ENCODE measurements at places on chromosomes 1 and 21. TPM values are rescaled to one million over a fixed set of nuclear protein-coding genes. Genes with fewer than 3 reads are reported as not detected.

TRIM46 gene
- total RNA-seq: 3.8 TPM

SMCP gene
- not detected for total RNA-seq

FMO3 gene
- total RNA-seq: 0.12 TPM

IVL gene
- total RNA-seq: not detected

PFKFB2 gene
- 13.9 TPM for total RNA-seq

GRCh38 chr1:169484683-169485430, 887 bp downstream of the SLC19A2 start:
- H3K27me3 ChIP-seq: no peaks in the 10 kb centered on the region
- H3K4me3 ChIP-seq: peak overlapping the region; percentile 83
- no peaks in the 10 kb centered on the region for H3K36me3 ChIP-seq
- no peak for DNase-seq
- H3K4me1 ChIP-seq: peaks cover 4% of the 10 kb centered on the region

DNA sequence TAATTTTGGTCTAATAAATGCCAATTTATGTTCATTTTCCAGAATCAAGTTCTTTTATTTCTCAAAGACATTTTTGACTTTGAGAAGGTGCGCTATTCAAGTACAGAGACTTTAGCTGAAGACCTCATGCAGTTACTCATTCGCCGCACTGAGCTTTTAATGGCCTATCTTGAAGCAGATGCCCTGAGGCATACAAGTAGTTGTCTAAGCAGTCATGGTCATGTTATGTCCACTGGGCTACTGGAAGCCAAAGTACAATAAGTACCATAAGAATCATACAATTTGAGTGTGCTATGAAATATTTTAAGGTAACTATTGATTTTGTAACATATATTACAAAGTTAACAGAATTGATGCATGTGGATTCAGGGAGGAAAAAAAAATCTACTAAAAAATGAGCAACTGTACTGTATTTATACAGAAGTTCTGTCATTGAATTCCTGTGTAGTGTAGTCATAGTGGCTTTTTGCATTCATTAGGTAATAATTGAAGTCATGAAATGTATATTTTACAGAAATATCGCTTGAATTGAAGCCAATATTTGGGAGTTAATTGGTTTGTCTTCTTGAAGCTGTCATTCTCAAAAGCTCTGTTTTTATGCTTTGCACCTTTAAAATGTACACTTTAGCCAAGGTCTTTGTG, 13.5 kb upstream of the NEXN start:
- H3K27ac ChIP-seq: no peak overlapping the region
- DNase-seq: no peak
- H3K4me3 ChIP-seq: no peak overlapping the region
- no peaks in the 10 kb centered on the region for H3K27me3 ChIP-seq
- H3K36me3 ChIP-seq: no peaks in the 10 kb centered on the region

DNA sequence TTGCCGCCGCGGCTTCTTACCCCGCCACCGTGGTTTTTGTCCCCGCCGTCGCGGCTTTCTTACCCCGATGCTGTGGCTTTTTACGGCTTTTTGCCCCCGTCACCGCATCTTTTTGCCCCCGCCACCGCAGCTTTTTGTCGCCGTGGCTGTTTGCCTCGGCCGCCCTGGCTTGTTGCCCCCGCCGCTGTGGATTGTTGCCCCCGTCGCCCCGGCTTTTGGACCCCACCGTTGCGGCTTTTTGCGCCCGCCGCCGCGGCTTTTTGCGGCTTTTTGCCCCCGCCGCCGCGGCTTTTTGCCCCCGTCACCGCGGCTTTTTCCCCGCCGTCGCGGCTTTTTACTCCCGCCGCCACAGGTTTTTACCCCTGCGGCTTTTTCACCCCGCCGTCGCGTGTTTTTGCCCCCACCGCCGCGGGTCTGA, 3934.3 kb downstream of the SRGAP2C start:
- H3K36me3 ChIP-seq: no peaks in the 10 kb centered on the region
- H3K4me3 ChIP-seq: no peak overlapping the region
- H3K27me3 ChIP-seq: no peaks in the 10 kb centered on the region
- H3K27ac ChIP-seq: no peak overlapping the region
- DNase-seq: no peak

GRCh38 chr1:81571946-81572345, 228.8 kb upstream of the ADGRL2 start:
- H3K27me3 ChIP-seq: no peaks in the 10 kb centered on the region
- no peak overlapping the region for H3K4me3 ChIP-seq
- H3K27ac ChIP-seq: no peak overlapping the region
- no peaks in the 10 kb centered on the region for H3K36me3 ChIP-seq
- no peaks in the 10 kb centered on the region for H3K4me1 ChIP-seq

DNA sequence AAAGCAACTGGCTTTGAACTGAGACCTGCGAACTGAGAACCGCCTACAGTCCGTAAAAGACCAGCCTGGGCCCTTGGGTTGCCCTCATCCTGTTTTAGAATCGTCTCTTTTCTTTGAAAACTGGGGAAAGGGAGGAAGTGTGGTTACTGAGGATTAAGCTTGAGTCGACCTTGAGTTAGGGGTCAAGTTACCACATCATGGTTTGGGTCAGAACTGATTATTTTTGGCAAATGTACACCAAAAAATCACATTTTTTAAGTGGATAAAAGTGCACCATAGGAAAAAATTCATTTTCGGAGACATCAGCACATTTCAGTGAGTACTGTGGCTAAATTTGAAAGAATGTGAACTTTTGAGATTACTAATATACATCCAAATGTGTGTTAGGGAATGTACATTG, 76.9 kb upstream of the KAZN start:
- no peak overlapping the region for H3K27ac ChIP-seq
- no peaks in the 10 kb centered on the region for H3K4me1 ChIP-seq
- H3K36me3 ChIP-seq: no peaks in the 10 kb centered on the region
- no peak overlapping the region for H3K4me3 ChIP-seq
- no peak for DNase-seq

- H3K36me3 ChIP-seq: no peaks in the 10 kb centered on the region
- H3K4me3 ChIP-seq: no peak overlapping the region
- no peaks in the 10 kb centered on the region for H3K27me3 ChIP-seq
- H3K27ac ChIP-seq: no peak overlapping the region
These were observed 19.9 kb downstream of the CLDN17 start for GRCh38 chr21:30146558-30147282.

DNA sequence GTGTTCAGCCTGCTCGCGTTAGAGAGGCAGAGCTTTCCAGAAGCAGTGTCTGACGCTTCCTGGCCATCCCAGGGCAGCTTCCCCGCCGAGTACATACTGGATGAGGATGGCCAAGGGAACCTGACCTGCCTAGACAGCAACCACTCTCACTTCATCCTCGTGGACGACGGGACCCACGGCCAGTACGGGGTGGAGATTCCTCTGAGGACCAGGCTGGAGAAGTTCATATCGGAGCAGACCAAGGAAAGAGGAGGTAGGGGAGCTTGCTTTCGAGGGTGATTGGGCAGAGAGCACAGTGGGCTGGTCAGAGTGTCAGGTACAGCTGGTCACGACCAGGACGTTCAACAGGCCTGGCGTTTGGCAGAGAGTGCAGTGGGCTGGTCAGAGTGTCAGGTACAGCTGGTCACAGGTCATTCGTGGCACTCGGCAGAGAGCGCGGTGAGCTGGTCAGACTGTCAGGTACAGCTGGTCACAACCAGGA, 22.4 kb downstream of the TRPM2 start:
- DNase-seq: no peak
- H3K27ac ChIP-seq: no peak overlapping the region
- no peak overlapping the region for H3K4me3 ChIP-seq
- H3K27me3 ChIP-seq: no peaks in the 10 kb centered on the region

GRCh38 chr1:66290761-66291530, 243.0 kb upstream of the SGIP1 start:
- H3K4me3 ChIP-seq: no peak overlapping the region
- H3K36me3 ChIP-seq: no peaks in the 10 kb centered on the region
- DNase-seq: no peak
- H3K27me3 ChIP-seq: no peaks in the 10 kb centered on the region
- peak overlapping the region; percentile 99 for H3K27ac ChIP-seq
- H3K4me1 ChIP-seq: peaks cover 56% of the 10 kb centered on the region
